ENCODE measurements at places on chromosomes 11 and 22.
A peak's percentile ranks its signal among the peaks of the same experiment; 100 is the strongest.

DNA sequence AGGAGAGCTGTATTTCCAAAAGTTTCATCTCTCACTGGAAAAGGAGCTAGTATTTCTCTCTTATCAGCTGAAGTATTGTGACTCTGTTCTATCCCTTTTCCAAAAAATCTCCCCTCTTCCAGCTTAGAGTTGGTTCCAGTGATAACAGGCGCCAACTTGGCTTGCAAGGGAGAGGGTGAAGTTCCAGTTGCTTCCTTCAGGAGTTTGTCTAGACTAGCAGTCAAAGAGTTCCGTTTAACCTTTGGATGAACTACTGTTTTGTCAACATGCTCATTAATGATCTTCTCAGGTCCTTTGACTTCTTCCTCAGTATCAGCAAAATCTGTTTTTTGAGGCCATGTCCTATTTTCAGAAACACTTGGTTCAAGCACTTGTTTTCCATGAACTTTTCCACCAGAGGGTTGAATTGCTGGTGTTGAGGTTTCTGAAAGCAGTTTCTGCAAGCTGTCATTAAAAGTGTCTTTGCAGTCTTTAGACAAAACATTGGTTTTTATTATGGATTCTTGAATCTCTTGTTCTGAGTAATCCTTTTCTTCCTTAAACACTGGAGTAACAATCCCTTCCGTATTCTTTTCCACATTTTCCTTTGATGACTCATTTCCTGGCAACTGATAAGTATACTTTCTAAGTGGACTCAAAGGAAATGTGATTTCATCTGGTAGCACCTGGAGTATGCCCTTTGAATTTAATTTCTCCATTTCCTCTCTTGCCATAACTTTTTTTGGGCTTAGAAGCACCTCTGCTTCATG lies 39.7 kb upstream of the CCDC89 start:
- H3K4me1 ChIP-seq, result no peaks in the 10 kb centered on the region
- H3K27ac ChIP-seq, result no peak overlapping the region
- H3K4me3 ChIP-seq, result no peak overlapping the region
- H3K36me3 ChIP-seq, result no peaks in the 10 kb centered on the region
- peak; percentile 84 for DNase-seq
- H3K27me3 ChIP-seq, result no peaks in the 10 kb centered on the region

DNA sequence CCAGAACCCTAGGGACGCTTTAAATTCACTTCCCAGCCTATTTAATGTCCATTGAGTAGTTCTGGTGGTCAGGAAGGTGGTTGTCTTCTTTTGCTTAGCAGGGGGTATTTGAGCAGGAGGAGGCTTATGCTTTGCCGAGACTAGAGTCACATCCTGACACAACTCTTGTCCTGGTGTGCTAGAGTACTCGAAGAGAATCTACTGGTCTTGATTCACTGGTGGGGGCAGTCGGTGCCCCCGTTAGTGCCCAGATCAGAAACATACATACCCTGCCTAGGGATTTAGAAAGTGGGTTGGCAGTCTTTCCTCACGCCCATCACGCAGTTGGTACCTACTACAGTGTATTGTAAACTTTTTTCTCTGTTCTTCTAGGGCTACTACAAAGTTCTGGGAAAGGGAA lies 2.7 kb downstream of the RPL27A start:
- no peak overlapping the region for H3K27ac ChIP-seq
- DNase-seq, result no peak
- no peak overlapping the region for H3K4me3 ChIP-seq
- H3K36me3 ChIP-seq, result peaks cover 12% of the 10 kb centered on the region
- H3K27me3 ChIP-seq, result no peaks in the 10 kb centered on the region
- peaks cover 2% of the 10 kb centered on the region for H3K4me1 ChIP-seq

DNA sequence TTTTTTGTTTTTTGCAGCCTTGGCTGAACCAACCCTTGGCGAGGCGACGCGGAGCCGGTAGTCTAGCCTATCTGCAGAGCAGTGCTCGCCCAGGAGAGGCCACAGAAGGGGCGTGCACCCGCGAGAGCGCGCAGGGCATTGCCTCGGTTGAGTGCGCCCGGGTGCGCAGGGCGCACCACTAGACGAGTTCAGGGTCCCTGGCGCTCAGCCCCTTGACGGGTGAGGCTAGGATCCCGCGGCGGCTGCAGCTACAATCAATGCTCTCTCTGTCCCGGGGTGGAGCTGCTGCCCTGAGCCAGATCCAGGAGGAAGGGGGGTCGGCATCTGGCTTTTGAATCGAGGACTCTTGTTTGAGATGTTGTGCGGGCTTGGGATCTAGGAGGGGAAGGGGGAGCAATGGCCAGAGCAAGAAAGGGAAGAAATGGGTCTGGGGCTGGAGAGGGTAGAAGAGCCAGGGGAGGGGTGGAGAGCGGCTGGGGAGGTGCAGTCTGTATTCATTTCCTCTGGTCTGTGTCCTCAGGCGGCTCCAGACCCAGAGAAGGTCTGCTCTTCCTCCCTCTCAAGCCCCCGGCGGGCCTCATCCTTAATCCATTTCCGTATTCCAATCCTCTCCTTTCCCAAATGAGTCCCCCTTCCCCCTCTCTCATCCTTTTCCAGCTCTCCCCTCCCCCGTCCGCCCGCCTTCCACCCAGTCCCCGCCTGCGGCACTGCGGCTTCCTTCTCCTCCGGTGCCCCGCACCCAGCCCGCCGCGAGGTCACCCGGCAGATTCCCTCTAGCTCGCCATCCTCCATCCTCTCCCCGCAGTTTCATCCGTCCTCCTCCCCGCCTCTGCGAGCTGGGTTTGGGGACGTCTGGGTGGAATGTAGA lies 797 bp downstream of the THY1 start:
- no peaks in the 10 kb centered on the region for H3K27me3 ChIP-seq
- H3K27ac ChIP-seq, result peak overlapping the region; percentile 84
- DNase-seq, result peak; percentile 83
- H3K36me3 ChIP-seq, result peaks cover 2% of the 10 kb centered on the region
- H3K4me3 ChIP-seq, result peak overlapping the region; percentile 52
- peaks cover 18% of the 10 kb centered on the region for H3K4me1 ChIP-seq

GRCh38 chr11:92154110-92154509 lies 70.5 kb upstream of the FAT3 start:
- H3K4me1 ChIP-seq, result no peaks in the 10 kb centered on the region
- no peak overlapping the region for H3K27ac ChIP-seq
- H3K36me3 ChIP-seq, result no peaks in the 10 kb centered on the region
- DNase-seq, result no peak
- no peak overlapping the region for H3K4me3 ChIP-seq

- no peak for DNase-seq
- H3K4me1 ChIP-seq, result peaks cover 4% of the 10 kb centered on the region
- H3K27ac ChIP-seq, result no peak overlapping the region
- H3K27me3 ChIP-seq, result no peaks in the 10 kb centered on the region
- H3K36me3 ChIP-seq, result no peaks in the 10 kb centered on the region
These were observed 63.4 kb downstream of the GALNT18 start for GRCh38 chr11:11558396-11558795.

DNA sequence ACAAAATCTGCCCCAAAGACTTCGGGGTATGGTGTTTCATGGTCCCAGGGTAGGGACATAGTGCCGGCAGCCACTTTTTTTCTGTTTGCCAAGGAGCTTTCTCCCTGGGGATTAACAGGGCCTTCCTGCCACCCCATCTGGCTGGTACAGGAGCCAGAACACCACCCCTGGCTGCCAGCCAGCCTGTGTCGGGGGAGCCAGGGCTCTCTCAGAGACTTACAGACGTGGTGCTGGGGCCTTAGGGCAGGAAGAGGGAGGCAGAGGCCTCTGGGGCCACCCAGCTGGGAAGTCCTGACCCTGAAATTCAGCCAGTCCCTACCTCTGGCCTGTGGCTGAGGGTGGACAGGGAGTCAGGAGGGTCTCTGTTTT lies 52.4 kb upstream of the CDON start:
- no peak for DNase-seq
- H3K27me3 ChIP-seq, result no peaks in the 10 kb centered on the region
- H3K27ac ChIP-seq, result no peak overlapping the region
- no peaks in the 10 kb centered on the region for H3K36me3 ChIP-seq
- no peak overlapping the region for H3K4me3 ChIP-seq

DNA sequence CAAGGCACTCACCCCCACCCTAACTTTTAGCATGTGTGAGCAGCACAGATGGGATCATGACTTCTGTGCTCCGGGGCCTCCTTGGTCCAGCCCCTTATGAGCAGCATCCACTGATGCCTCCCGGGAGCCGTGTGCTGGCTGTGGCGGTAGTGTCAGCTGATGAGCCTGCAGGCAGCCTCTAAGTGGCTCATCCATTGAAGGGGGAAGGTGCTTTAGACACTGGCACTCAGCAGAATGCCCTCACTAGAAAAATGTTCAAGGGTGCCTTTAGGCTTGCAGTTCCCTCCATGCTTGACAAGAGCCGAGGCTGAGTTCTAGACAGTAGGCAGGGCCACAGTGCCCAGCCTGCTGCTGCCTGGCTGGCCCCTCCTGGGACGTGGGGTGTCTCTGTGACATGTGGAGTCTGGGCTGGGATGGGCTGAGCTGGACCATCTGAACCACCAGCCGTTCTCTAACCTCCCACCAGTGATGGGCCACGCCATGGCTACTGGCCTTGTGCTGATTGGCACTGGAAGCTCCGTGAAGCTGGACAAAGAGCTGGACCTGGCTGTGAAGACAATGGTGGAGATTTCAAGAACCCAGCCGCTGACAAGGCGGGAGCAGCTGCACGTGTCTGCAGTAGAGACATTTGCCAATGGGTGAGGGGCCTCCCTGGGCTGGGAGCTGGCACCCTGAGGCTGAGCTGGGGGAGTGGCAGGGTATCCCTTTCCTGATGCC lies 5.8 kb downstream of the TTC38 start:
- no peaks in the 10 kb centered on the region for H3K4me1 ChIP-seq
- H3K4me3 ChIP-seq, result no peak overlapping the region
- peaks cover 3% of the 10 kb centered on the region for H3K36me3 ChIP-seq
- H3K27me3 ChIP-seq, result no peaks in the 10 kb centered on the region

Data from mesendoderm (in vitro differentiated cells).